Activated T-helper 2 cell treated with anti-CD3 and anti-CD28 coated beads, Interferon-gamma antibody, Interleukin-2, Interleukin-4, amounts not matched to agents 10 μg/mL and 5 μg/mL and 100 μg/mL, durations not matched to agents 14 hours and 24 hours and 36 hours (primary cell): ENCODE measurements at places on chromosomes 4 and X. TPM values are rescaled to one million over a fixed set of nuclear protein-coding genes. Genes with fewer than 3 reads are reported as not detected.

GRCh38 chr4:44616621-44617020 is 34.8 kb downstream of the YIPF7 start:
- H3K36me3 ChIP-seq = no peaks in the 10 kb centered on the region
- H3K4me1 ChIP-seq = no peaks in the 10 kb centered on the region
- no peaks in the 10 kb centered on the region for H3K27me3 ChIP-seq
- no peak overlapping the region for H3K27ac ChIP-seq
- no peak for DNase-seq

GRCh38 chr4:158796370-158797140 is 27.7 kb downstream of the FNIP2 start:
- H3K36me3 ChIP-seq = no peaks in the 10 kb centered on the region
- H3K27me3 ChIP-seq = no peaks in the 10 kb centered on the region
- H3K4me3 ChIP-seq = no peak overlapping the region
- no peak overlapping the region for H3K27ac ChIP-seq
- peaks cover 17% of the 10 kb centered on the region for H3K4me1 ChIP-seq

- H3K4me3 ChIP-seq = no peak overlapping the region
- DNase-seq = no peak
- H3K27me3 ChIP-seq = no peaks in the 10 kb centered on the region
- no peaks in the 10 kb centered on the region for H3K4me1 ChIP-seq
Measured at GRCh38 chrX:113770806-113771205, 813.1 kb upstream of the HTR2C start.

- H3K27ac ChIP-seq = peak overlapping the region; percentile 52
- DNase-seq = no peak
- H3K27me3 ChIP-seq = no peaks in the 10 kb centered on the region
- no peak overlapping the region for H3K4me3 ChIP-seq
- H3K36me3 ChIP-seq = peaks cover 4% of the 10 kb centered on the region
- H3K4me1 ChIP-seq = peaks cover 20% of the 10 kb centered on the region
Measured at GRCh38 chrX:7109838-7110793, 37.4 kb upstream of the STS start.

DNA sequence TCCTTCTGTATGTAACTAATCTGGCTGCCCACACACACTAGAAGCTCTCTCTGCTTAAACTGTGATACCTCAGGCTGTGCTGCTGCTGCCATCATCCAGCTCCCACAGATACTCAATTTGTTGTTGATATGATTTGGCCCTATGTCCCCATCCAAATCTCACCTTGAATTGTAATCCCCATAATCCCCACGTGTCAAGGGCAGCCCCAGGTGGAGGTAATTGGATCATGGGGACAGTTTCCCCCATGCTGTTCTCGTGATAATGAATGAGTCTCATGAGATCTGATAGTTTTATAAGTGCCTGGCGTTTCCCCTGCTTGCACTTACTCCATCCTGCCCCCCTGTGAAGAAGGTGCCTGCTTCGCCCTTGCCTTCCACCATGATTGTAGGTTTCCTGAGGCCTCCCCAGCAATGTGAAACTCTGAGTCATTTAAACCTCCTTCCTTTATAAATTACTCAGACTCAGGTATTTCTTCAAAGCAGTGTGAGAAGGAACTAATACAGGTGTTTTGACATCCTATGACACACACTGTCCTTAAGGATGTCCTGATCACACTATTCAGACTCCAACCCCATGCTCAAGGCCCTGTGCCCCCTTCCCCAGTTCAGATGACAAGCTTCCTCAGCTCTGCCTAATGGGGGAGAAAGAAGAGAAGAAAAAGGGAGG is 2.9 kb upstream of the ATOH1 start:
- no peaks in the 10 kb centered on the region for H3K36me3 ChIP-seq
- H3K4me3 ChIP-seq = no peak overlapping the region
- peaks cover 42% of the 10 kb centered on the region for H3K27me3 ChIP-seq
- DNase-seq = no peak
- no peak overlapping the region for H3K27ac ChIP-seq
- peaks cover 6% of the 10 kb centered on the region for H3K4me1 ChIP-seq

GRCh38 chrX:63735882-63736281 is 49.1 kb downstream of the ARHGEF9 start:
- peaks cover 10% of the 10 kb centered on the region for H3K36me3 ChIP-seq
- H3K4me1 ChIP-seq = peaks cover 34% of the 10 kb centered on the region
- no peaks in the 10 kb centered on the region for H3K27me3 ChIP-seq
- DNase-seq = no peak

GRCh38 chr4:120007896-120008436 is 58.7 kb downstream of the MAD2L1 start:
- no peak for DNase-seq
- H3K4me1 ChIP-seq = no peaks in the 10 kb centered on the region
- peaks cover 2% of the 10 kb centered on the region for H3K27me3 ChIP-seq
- H3K4me3 ChIP-seq = no peak overlapping the region

GRCh38 chrX:9518889-9519288 is 54.0 kb downstream of the TBL1X start:
- H3K27ac ChIP-seq = no peak overlapping the region
- no peak for DNase-seq
- H3K36me3 ChIP-seq = peaks cover 32% of the 10 kb centered on the region
- no peaks in the 10 kb centered on the region for H3K27me3 ChIP-seq
- H3K4me3 ChIP-seq = no peak overlapping the region
- peaks cover 32% of the 10 kb centered on the region for H3K4me1 ChIP-seq

DNA sequence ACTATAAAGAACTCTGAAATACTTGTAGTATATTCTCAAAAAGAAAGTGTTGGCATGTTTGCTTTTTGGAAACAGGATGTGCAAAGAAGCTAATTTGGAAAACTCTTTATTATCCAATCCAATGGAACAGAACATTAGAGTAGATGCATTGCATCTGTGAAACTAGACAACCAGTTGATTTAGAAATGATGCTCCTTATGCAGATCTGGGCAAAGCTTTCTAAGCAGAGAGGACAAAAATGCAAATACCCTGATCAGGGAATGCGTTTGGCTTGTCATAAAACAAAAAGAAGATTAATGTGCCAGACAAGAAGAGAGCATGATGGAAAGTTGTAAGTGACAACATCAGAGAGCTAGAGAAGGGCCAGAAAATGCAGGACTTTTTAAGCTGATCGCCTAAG is 142.3 kb downstream of the RCHY1 start:
- H3K27me3 ChIP-seq = no peaks in the 10 kb centered on the region
- H3K4me1 ChIP-seq = no peaks in the 10 kb centered on the region
- no peak overlapping the region for H3K27ac ChIP-seq
- no peaks in the 10 kb centered on the region for H3K36me3 ChIP-seq

- peaks cover 6% of the 10 kb centered on the region for H3K4me1 ChIP-seq
- H3K36me3 ChIP-seq = peaks cover 42% of the 10 kb centered on the region
- no peak overlapping the region for H3K27ac ChIP-seq
- DNase-seq = no peak
- no peak overlapping the region for H3K4me3 ChIP-seq
Measured at GRCh38 chr4:153375303-153375702, 30.8 kb downstream of the MND1 start.

GRCh38 chr4:90118527-90119195 is 8.5 kb upstream of the CCSER1 start:
- H3K4me1 ChIP-seq = no peaks in the 10 kb centered on the region
- no peak overlapping the region for H3K27ac ChIP-seq
- H3K27me3 ChIP-seq = peaks cover under 1% of the 10 kb centered on the region
- no peak for DNase-seq
- no peaks in the 10 kb centered on the region for H3K36me3 ChIP-seq
- no peak overlapping the region for H3K4me3 ChIP-seq

GRCh38 chr4:41102414-41103092 is 111.8 kb downstream of the APBB2 start:
- H3K27ac ChIP-seq = no peak overlapping the region
- no peaks in the 10 kb centered on the region for H3K36me3 ChIP-seq
- no peak for DNase-seq

GRCh38 chr4:82201805-82202641 is 171.8 kb downstream of the HNRNPD start:
- H3K4me3 ChIP-seq = no peak overlapping the region
- peaks cover 3% of the 10 kb centered on the region for H3K4me1 ChIP-seq
- H3K36me3 ChIP-seq = no peaks in the 10 kb centered on the region
- DNase-seq = no peak
- no peak overlapping the region for H3K27ac ChIP-seq

GRCh38 chr4:111334361-111334760 is 711.5 kb upstream of the PITX2 start:
- DNase-seq = no peak
- H3K4me3 ChIP-seq = no peak overlapping the region
- no peaks in the 10 kb centered on the region for H3K36me3 ChIP-seq
- no peaks in the 10 kb centered on the region for H3K4me1 ChIP-seq
- H3K27ac ChIP-seq = no peak overlapping the region
- H3K27me3 ChIP-seq = no peaks in the 10 kb centered on the region

DNA sequence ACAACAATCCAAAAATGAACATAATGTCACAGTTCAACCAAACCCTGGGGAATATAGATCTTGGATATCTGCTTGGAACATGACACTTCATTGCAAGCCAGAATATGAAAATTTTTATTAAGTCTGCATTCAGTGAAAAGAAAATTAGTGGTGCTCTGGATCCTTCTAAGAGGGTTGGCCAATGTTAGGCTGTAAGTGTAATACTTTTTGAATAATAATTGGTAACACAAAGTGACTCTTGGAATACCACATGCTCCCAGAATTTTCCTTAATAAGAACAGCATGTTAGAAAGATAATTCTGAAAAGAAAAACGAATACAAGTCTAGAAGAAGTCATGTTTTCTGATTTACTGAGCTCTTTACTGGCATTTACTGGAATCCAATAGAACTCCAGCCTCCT is 175.8 kb downstream of the RASL11B start:
- peaks cover 18% of the 10 kb centered on the region for H3K36me3 ChIP-seq
- H3K4me3 ChIP-seq = no peak overlapping the region
- no peak overlapping the region for H3K27ac ChIP-seq

GRCh38 chr4:30948653-30949052 is 228.5 kb downstream of the PCDH7 start:
- H3K36me3 ChIP-seq = no peaks in the 10 kb centered on the region
- no peak overlapping the region for H3K4me3 ChIP-seq
- no peaks in the 10 kb centered on the region for H3K27me3 ChIP-seq

- no peak overlapping the region for H3K4me3 ChIP-seq
- H3K4me1 ChIP-seq = no peaks in the 10 kb centered on the region
- H3K27me3 ChIP-seq = no peaks in the 10 kb centered on the region
- DNase-seq = no peak
- H3K27ac ChIP-seq = no peak overlapping the region
- no peaks in the 10 kb centered on the region for H3K36me3 ChIP-seq
Measured at GRCh38 chr4:43990963-43991362, 457.6 kb downstream of the KCTD8 start.

DNA sequence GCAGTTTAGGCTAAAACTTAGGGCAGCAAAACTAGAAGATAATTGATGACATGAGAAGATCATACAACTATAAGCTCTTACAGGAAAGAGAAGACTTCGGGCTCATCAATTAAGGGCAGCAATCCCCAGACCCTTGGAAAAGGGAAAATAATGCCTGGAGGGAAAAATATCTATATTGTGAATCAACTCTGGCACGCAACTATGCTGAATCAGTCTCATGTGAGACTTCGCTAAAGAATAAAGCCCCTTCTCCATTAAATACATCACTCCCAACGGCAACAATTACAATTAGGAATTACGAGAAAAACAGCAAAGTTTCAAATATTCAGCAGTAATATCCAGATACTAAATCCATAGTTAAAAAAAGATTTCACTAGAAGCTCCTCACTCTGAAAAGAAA is 2016.8 kb upstream of the IGFBP7 start:
- no peak overlapping the region for H3K27ac ChIP-seq
- H3K36me3 ChIP-seq = no peaks in the 10 kb centered on the region
- H3K4me1 ChIP-seq = no peaks in the 10 kb centered on the region
- H3K4me3 ChIP-seq = no peak overlapping the region
- no peaks in the 10 kb centered on the region for H3K27me3 ChIP-seq

- H3K36me3 ChIP-seq = no peaks in the 10 kb centered on the region
- no peak for DNase-seq
- H3K4me3 ChIP-seq = no peak overlapping the region
- no peaks in the 10 kb centered on the region for H3K27me3 ChIP-seq
- no peak overlapping the region for H3K27ac ChIP-seq
- H3K4me1 ChIP-seq = no peaks in the 10 kb centered on the region
Measured at GRCh38 chr4:75007891-75008290, 75.0 kb downstream of the PARM1 start.

- H3K4me3 ChIP-seq = peak overlapping the region; percentile 37
- H3K4me1 ChIP-seq = peaks cover 73% of the 10 kb centered on the region
- no peaks in the 10 kb centered on the region for H3K27me3 ChIP-seq
- H3K27ac ChIP-seq = peak overlapping the region; percentile 93
- H3K36me3 ChIP-seq = peaks cover 55% of the 10 kb centered on the region
Measured at GRCh38 chr4:6180841-6181631, 19.3 kb downstream of the JAKMIP1 start.

DNA sequence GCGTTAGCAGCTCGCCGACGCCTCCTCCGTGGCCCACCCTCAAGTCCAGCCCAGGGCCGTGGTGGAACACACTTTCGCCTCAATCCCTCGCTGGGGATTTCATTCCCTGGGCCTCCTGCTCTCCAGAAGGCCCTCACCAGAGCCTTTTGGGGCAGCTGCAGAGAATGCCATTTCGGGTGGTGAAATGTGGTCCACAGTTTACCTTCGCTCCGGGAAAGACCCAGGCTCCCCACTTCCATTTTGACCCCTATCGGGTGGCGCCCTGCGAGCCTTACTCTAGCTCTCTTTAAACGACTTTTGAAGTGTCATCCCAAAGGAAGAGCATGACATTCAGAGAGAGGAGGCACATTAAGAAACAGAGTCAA is 496 bp downstream of the SH2D1A start:
- H3K27ac ChIP-seq = peak overlapping the region; percentile 99
- H3K4me3 ChIP-seq = peak overlapping the region; percentile 94
- no peaks in the 10 kb centered on the region for H3K27me3 ChIP-seq

DNA sequence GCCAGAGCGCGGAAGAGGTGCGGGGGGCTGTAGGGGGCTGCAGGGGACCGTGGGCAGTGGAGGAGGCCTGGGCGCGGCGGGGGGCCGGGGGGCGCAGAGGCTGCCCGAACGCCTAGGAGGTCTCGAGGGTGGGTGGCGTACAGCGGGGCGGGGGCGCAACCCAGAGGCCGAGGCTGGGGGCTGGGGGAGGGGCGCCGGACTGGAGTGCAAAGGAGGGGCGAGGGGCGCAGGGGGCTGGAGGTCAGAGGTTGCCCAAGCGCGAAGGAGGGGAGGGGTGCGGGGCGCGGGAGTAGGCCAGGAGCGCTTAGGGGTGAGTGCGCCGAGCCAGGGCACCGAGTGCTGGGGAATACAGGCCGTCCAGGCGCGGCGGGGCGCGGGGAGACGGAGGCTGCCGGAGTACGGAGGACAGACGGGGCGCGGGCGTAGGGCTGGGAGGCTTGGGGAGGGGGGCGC is 255 bp downstream of the GYG2 start:
- no peaks in the 10 kb centered on the region for H3K4me1 ChIP-seq
- DNase-seq = no peak
- H3K27ac ChIP-seq = no peak overlapping the region
- H3K4me3 ChIP-seq = no peak overlapping the region

GRCh38 chr4:62360156-62360545 is 1160.0 kb downstream of the ADGRL3 start:
- no peaks in the 10 kb centered on the region for H3K27me3 ChIP-seq
- H3K36me3 ChIP-seq = no peaks in the 10 kb centered on the region
- no peak overlapping the region for H3K4me3 ChIP-seq
- DNase-seq = no peak

GRCh38 chr4:89398146-89398545 is 90.5 kb upstream of the GPRIN3 start:
- no peak for DNase-seq
- H3K4me1 ChIP-seq = no peaks in the 10 kb centered on the region
- H3K27ac ChIP-seq = no peak overlapping the region
- H3K27me3 ChIP-seq = no peaks in the 10 kb centered on the region
- no peaks in the 10 kb centered on the region for H3K36me3 ChIP-seq

TMEM35A gene
- not detected in 2 replicates for total RNA-seq

MAGEA10 gene
- not detected in 2 replicates for total RNA-seq

CT45A6 gene
- total RNA-seq = not detected in 2 replicates

ADAM29 gene
- total RNA-seq = not detected in 2 replicates

COL25A1 gene
- total RNA-seq = 0.07 TPM in 1 of 2 replicates, not detected in the other

TXK gene
- 0.76 and 1.8 TPM in 2 replicates for total RNA-seq

XAGE1B gene
- total RNA-seq = not detected in 2 replicates

SHROOM4 gene
- not detected in 2 replicates for total RNA-seq

RIBC1 gene
- total RNA-seq = 0.43 and 0.90 TPM in 2 replicates

CCSER1 gene
- total RNA-seq = not detected in 2 replicates

MAGEB10 gene
- total RNA-seq = not detected in 2 replicates
